Hepatic stellate cell (primary cell): ENCODE measurements at places on chromosomes 5 and 9.

GRCh38 chr9:128836509-128837145 is 7.0 kb upstream of the SPOUT1 start:
- no peak for DNase-seq

- DNase-seq: peak; percentile 66
These were observed 621 bp downstream of the AK6 start for GRCh38 chr5:69368458-69369339.

DNA sequence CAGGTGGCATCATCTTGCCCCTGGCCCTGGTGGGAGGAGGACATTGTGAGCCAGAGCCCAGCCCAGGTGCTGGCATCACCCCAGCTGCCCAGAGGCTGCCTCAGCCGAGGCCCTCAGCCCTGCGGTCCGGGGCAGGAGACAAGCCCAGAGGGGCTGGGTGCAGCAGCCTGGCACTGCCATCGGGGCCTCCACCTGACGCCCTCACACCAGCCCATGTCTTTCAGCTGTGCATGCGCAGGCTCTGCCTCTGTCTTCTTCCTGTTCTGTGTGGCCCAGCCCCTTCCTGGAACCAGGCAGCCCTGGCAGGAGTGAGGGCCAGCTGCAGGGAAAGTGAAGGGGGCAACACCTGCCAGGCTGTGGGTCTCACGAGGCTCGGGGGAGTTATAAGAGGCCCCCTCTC is 4.8 kb upstream of the CEL start:
- DNase-seq: no peak

DNA sequence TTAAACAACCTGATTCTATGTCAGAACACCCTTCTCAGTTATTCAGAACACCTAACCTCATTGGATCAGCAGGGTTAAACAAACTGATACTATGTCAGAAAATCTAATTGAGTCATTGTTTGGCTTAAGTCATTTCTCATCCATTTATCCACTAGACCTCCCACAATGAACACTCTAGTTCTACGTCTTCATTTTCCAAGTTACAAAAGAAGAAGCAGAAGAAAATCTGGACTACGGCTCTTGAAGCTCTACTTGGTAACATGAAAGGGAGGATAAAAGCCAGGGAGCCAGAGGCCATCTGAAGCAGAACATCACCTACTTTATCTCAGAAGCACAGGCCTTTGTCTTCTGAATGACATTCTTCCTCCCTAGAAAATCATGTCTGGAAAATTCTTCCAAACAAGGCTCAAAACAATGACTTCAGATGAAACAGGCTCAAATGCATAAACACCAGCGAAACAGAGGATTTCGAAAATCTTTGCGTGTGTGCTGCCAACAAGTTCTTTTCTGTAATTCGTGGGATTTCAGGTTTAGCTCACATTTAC is 35.4 kb upstream of the TGFBI start:
- no peak for DNase-seq

DNA sequence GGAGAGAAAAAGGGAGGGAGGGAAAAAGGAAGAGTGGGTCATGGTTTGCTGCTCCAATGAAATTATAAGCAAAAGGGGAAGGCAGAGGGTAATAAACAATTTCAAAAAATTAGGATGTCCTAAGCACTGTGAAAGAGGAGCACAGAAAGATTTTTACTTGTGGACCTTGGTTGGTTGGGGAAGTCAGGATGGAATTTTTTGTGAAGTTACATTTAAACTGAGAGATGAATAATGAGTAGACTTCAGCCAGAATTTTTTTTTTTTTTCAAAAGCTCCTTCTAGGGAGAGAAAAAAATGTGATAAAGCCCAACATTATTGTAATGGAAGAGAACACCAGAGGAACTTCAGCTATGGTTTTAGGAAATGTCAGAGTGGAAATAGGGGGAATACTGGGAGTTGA is 515.9 kb upstream of the PAPPA start:
- DNase-seq: no peak

DNA sequence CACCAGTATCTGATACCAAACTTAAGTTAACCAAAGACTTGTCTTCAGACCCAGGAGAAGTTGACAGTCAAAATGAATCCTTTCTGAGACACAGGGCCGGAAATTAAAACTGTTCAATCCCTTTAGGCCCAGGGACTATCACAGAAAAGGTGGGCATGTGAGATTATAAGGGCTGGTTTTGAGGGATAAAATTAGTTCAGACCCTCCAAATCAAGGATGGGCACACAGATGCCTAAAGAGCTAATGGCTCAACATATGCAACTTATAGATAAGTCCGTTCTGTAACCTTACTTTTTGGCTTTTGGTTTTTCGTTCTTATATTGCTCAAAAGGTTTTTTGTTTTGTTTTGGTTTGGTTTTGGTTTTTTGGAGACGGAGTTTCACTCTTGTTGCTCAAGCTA is 129.6 kb upstream of the ABCA1 start:
- no peak for DNase-seq
